Lower lobe of right lung (tissue), 2 donors: ENCODE measurements at places on chromosomes 12 and 14. TPM values are rescaled to one million over a fixed set of nuclear protein-coding genes. Genes with fewer than 3 reads are reported as not detected.

GRCh38 chr14:98924046-98924445 lies 348.0 kb downstream of the BCL11B start:
- H3K4me3 ChIP-seq, result no peak overlapping the region
- H3K27ac ChIP-seq, result no peak overlapping the region
- H3K4me1 ChIP-seq, result no peaks in the 10 kb centered on the region
- DNase-seq, result no peak
- no peaks in the 10 kb centered on the region for H3K36me3 ChIP-seq

DNA sequence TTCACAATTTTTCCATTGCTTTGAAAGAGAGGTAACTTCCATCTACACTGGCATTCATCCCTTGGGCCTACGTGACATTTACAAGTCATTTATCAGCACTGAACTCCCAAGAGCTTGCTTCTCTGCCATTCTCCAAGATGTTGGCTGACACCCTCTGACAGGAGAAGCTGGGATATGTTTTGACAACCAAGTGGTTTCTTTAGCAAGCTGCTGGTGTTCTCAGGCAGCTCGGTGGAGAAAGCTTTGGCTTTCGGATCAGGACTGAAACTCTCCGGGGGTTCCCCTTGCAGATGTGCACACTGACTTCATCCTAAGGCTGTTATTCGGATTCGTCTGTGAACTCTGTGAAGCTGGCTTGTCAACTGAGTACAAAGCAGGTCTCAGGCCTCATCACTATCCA lies 15.7 kb downstream of the KCNA5 start:
- H3K27ac ChIP-seq, result no peak overlapping the region
- H3K4me3 ChIP-seq, result no peak overlapping the region
- H3K36me3 ChIP-seq, result no peaks in the 10 kb centered on the region
- no peak for DNase-seq
- H3K4me1 ChIP-seq, result no peaks in the 10 kb centered on the region

DNA sequence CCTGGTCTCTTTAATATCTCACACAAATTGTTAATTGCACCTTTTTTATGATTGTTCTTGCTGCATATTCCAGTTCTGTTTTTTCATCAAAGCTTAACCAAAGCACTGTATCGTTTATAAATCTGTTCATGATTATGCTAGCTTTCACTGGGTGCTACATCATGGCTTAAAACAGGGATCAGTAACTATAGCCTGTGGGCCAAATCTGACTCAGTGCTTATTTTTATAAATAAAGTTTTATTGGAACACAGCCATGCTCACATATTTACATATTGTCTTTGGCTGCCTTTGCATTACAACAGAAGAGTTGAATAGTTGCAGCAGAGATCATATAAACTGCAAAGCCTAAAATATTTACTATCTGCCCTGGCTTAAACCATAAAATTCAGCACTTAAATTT lies 183.4 kb upstream of the NRXN3 start:
- no peaks in the 10 kb centered on the region for H3K36me3 ChIP-seq
- no peak for DNase-seq
- H3K27me3 ChIP-seq, result no peaks in the 10 kb centered on the region
- no peak overlapping the region for H3K27ac ChIP-seq
- H3K4me3 ChIP-seq, result no peak overlapping the region

DNA sequence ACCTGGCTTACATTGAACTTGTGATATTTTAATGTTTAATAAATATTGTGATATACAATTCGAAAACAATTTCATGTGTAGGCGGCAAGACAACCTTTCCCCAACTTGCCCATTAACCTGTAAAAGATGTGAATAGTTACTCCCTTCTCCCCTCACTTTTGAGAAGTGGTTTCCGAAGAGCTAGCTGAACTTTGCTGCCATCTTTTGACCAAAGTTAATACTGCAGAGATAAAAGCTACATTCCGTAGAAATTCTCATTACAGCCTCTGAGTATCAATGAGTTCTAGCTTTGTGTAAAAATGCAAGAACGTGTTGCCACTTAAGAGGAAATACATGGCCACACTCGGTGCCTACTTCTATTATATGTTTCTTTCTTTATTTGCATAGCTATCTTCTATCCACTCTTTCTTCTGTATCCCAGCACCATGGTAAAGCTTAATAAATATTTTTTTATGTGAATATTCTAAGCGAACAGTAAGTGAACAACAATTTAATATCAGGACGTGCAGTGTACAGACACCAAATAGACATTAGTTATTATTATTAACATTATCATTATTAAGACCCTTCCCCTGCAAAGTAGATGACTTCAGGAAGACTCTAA lies 105.1 kb upstream of the TMEM260 start:
- no peak overlapping the region for H3K4me3 ChIP-seq
- H3K27me3 ChIP-seq, result no peaks in the 10 kb centered on the region
- no peaks in the 10 kb centered on the region for H3K36me3 ChIP-seq
- no peak for DNase-seq
- H3K27ac ChIP-seq, result no peak overlapping the region
- H3K4me1 ChIP-seq, result no peaks in the 10 kb centered on the region

- DNase-seq, result no peak
- no peak overlapping the region for H3K4me3 ChIP-seq
- no peaks in the 10 kb centered on the region for H3K27me3 ChIP-seq
- no peaks in the 10 kb centered on the region for H3K4me1 ChIP-seq
- no peaks in the 10 kb centered on the region for H3K36me3 ChIP-seq
These were observed 73.2 kb downstream of the KIF21A start for GRCh38 chr12:39369756-39370155.

- H3K4me3 ChIP-seq, result no peak overlapping the region
- no peaks in the 10 kb centered on the region for H3K27me3 ChIP-seq
- no peak for DNase-seq
- peak overlapping the region; percentile 31 for H3K27ac ChIP-seq
- H3K4me1 ChIP-seq, result peaks cover 39% of the 10 kb centered on the region
These were observed 191.4 kb downstream of the TTC7B start for GRCh38 chr14:90624732-90625400.

GRCh38 chr12:21221778-21222177 lies 90.8 kb downstream of the SLCO1B1 start:
- H3K36me3 ChIP-seq, result no peaks in the 10 kb centered on the region
- no peaks in the 10 kb centered on the region for H3K4me1 ChIP-seq
- H3K27me3 ChIP-seq, result no peaks in the 10 kb centered on the region
- no peak overlapping the region for H3K4me3 ChIP-seq

GRCh38 chr12:132955094-132956010 lies 754 bp downstream of the ZNF605 start:
- H3K27ac ChIP-seq, result peak overlapping the region; percentile 94
- no peaks in the 10 kb centered on the region for H3K27me3 ChIP-seq
- H3K36me3 ChIP-seq, result no peaks in the 10 kb centered on the region
- H3K4me1 ChIP-seq, result peaks cover 21% of the 10 kb centered on the region
- peak overlapping the region; percentile 88 for H3K4me3 ChIP-seq
- DNase-seq, result no peak

Gene CPNE6
- total RNA-seq, result not detected

Gene KRT5
- 0.65 TPM for total RNA-seq

Gene ACRBP
- 7.2 TPM for total RNA-seq

Gene ST8SIA1
- total RNA-seq, result 9.1 TPM

Gene RGS6
- total RNA-seq, result 2.5 TPM
